ENCODE measurements at places on chromosomes 12 and 14.
A peak's percentile ranks its signal among the peaks of the same experiment; 100 is the strongest.

DNA sequence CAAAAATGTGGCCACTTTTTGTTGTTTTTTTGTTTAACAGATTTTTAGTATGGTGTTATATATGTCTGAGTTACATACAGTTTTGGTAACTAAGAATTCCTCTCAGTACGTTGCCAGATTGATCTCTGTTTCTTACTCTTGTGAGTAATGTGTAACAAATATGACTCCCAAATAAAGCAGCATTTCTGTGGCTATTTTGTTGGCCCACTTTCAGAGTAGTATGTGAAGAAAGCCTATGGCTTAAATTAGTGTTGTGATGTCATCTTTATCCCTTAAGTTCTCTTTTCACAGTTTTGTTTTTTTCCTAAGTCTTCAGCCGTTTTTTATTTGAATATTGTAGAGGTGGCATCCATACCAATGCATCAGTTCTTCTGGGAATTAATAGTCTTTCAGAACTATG is 10.7 kb downstream of the PCNX4 start:
- no peak for DNase-seq

GRCh38 chr12:18171571-18171970 is 81.6 kb upstream of the RERGL start:
- DNase-seq, result no peak

DNA sequence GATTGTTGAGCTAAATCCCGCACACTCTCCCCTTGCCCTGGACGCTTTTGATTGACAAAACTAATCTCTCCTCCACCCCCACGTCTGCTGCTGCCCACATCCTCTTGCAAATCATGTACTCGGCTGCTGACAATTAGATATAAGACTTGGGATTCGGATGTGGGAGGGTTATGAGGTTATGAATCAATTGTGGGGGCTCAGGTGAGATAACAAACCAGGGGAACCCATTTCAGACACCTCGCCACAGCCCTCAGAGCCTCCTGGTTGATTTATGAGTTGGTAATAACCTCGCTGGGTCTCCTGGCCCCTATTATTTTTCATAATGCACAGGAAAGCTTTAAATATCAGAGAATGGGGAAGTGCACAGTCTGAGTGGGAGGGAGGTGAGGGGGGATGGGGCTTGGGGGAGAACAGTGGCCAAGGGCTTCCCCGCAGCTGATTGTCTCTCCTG is 449.9 kb downstream of the DPF3 start:
- DNase-seq, result no peak

- peak; percentile 33 for DNase-seq
Observed at GRCh38 chr14:32588448-32589320, 259.6 kb downstream of the AKAP6 start.

- DNase-seq, result peak; percentile 50
Observed at GRCh38 chr12:65742018-65743010, 82.0 kb upstream of the HMGA2 start.

DNA sequence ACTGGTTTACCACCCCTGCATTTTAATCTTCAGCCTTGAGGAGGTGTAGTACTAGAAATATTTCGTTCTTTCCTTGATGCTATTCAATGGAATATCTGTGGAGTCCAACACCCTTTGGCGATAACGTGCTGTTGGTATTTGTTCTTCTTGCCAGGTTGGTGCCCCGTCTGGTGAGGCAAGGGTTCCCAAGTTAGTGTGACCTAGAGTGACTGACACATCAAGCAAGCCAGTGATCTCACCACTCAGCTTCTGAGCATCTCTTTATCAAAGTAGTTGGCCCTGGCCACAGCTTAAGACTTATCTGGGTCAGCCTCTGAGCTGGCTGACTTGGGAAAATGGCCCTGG is 60.2 kb downstream of the PLXNC1 start:
- DNase-seq, result no peak

DNA sequence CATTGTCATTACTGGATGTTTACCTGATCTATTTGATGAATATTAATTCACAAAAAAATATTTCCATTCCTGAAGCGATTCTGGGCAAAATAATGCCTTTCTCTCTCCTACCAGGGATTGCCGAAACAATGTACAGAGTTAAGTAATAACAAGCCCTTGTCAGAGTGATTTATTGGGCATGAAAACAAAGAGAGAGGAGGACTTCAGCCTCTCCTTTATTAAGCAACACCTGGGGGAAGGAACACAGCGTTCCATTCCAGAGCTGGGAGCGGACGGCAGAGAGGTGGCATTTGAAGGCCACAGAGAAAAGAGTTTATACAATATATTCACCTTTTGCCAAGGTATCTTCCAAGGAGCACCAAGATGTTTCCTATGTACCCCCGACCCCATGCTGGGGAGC is 165.8 kb downstream of the KSR2 start:
- peak; percentile 9 for DNase-seq

DNA sequence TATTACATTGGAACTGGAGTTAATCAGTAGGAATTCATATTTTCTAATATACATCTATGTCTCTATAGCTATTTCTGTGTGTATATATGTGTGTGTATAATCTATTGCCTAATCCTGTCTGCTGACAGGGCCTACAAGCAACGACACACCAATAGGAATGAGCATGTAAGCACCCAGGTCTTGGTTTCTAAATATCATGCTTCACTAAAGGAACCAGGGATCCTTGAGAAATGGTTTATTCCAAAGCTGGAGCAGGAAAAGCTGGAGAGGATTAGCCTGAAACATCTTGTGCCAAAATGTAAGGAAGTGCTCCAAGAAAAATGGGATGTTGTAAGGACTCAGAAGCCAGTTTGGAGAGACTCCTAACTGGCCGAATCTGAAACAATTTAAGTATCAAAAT is 29.3 kb upstream of the LGALS3 start:
- DNase-seq, result peak; percentile 24

GRCh38 chr12:44930972-44931600 is 55.0 kb upstream of the NELL2 start:
- peak; percentile 60 for DNase-seq

Data from foreskin keratinocyte (primary cell).